ENCODE measurements at places on chromosomes 6 and 20. TPM values are rescaled to one million over a fixed set of nuclear protein-coding genes. Genes with fewer than 3 reads are reported as not detected.

Gene BTN1A1
- not detected for total RNA-seq

Gene PDYN
- not detected for total RNA-seq

Gene TNFAIP3
- total RNA-seq = 20.2 TPM

Gene GSTA3
- total RNA-seq = not detected

Data from A549 treated with Mapracorat at 1 μM for 4 hours (cell line).